ENCODE measurements at places on chromosomes 1 and 21. TPM values are rescaled to one million over a fixed set of nuclear protein-coding genes. Genes with fewer than 3 reads are reported as not detected.

GRCh38 chr1:227897704-227898438, 49.9 kb downstream of the WNT9A start:
- DNase-seq, result peak; percentile 19
- H3K36me3 ChIP-seq, result no peaks in the 10 kb centered on the region
- H3K27me3 ChIP-seq, result no peaks in the 10 kb centered on the region

GRCh38 chr1:232965124-232965911, 14.9 kb downstream of the NTPCR start:
- no peaks in the 10 kb centered on the region for H3K4me1 ChIP-seq
- no peak for DNase-seq
- H3K36me3 ChIP-seq, result peaks cover 11% of the 10 kb centered on the region
- H3K4me3 ChIP-seq, result no peak overlapping the region
- H3K27ac ChIP-seq, result no peak overlapping the region
- H3K27me3 ChIP-seq, result no peaks in the 10 kb centered on the region

GRCh38 chr1:186828611-186829454, at the start of gene PLA2G4A:
TSS of gene PLA2G4A (plus strand) at chr1:186828949. CDS start at chr1:186854355, 25,406 bp downstream.
- no peaks in the 10 kb centered on the region for H3K4me1 ChIP-seq
- peak; percentile 38 for DNase-seq
- no peak within 1 kb of the TSS for H3K27ac ChIP-seq
- peak within 1 kb of the TSS; percentile 71 for H3K4me3 ChIP-seq

DNA sequence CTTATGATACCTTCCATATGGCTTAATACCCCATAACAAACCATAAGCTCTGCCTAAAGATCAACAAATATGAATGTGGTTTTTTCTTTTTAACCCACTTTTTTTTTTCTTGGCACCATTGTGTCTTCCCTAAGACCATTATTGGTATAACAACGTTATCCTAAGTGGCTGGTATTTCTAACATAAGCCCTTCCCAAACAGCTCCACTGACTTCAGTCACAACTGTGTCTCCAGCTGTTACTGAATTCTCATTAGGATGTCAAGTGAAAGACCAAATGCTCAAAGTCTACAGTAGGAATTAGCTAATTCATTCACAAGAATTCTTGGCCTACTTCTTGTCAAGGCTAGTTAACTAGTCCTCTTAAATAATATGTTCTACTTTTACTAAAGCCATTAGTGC, 4.2 kb upstream of the RXRG start:
- H3K4me3 ChIP-seq, result no peak overlapping the region
- no peaks in the 10 kb centered on the region for H3K36me3 ChIP-seq
- H3K27me3 ChIP-seq, result peaks cover 32% of the 10 kb centered on the region
- no peak overlapping the region for H3K27ac ChIP-seq

- no peak overlapping the region for H3K27ac ChIP-seq
- H3K36me3 ChIP-seq, result peaks cover 9% of the 10 kb centered on the region
- H3K4me1 ChIP-seq, result no peaks in the 10 kb centered on the region
Measured at GRCh38 chr1:243575070-243575469, 275.0 kb downstream of the AKT3 start.

GRCh38 chr1:231036416-231036815, 3.6 kb downstream of the FAM89A start:
- peaks cover 38% of the 10 kb centered on the region for H3K27me3 ChIP-seq
- DNase-seq, result no peak
- no peaks in the 10 kb centered on the region for H3K36me3 ChIP-seq
- no peak overlapping the region for H3K4me3 ChIP-seq
- H3K4me1 ChIP-seq, result no peaks in the 10 kb centered on the region
- H3K27ac ChIP-seq, result no peak overlapping the region

DNA sequence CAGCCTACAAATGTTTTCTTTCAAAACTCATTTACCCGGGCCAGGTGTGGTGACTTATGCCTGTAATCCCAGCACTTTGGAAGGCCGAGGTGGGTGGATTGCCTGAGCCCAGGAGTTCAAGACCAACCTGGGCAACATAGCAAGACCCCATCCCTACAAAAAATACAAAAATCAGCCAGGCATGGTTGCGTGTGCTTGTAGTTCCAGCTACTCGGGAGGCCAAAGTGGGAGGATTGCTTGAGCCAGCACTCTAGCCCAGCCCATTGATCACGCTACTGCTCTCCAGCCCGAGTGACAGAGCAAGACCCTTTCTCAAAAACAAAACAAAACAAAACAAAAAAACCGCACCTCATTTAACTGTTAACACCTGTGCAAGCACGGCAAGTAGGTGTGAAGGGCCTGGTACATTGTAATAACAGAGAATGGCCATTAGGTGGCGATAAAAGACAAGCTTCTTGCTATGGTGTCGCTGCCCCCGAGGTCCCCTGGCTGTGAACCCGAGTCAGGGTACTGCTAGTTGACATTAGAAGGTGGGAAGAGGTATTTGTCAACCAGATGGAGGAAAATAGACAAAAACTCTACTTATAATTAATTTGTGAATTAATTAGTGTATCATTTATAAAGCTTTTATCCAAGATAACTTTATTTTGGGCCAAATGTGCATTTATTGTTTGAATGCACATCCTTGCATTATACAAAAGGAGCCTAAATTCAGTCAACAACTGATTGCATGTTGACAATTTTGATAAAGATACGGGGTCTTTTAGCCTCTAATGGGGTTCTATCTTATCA, 66.5 kb downstream of the SH3BGR start:
- peaks cover 2% of the 10 kb centered on the region for H3K36me3 ChIP-seq
- peak; percentile 84 for DNase-seq
- H3K4me3 ChIP-seq, result no peak overlapping the region
- no peaks in the 10 kb centered on the region for H3K4me1 ChIP-seq
- no peak overlapping the region for H3K27ac ChIP-seq

The LENEP gene
- total RNA-seq, result 2.8 TPM

The SPRR4 gene
- total RNA-seq, result not detected

The LCE1A gene
- total RNA-seq, result not detected

The LDLRAD1 gene
- not detected for total RNA-seq

The ERMAP gene
- total RNA-seq, result 4.3 TPM
